Activated CD8-positive, alpha-beta memory T cell treated with anti-CD3 and anti-CD28 coated beads for 48 hours (primary cell): ENCODE measurements at places on chromosomes 4 and X.

DNA sequence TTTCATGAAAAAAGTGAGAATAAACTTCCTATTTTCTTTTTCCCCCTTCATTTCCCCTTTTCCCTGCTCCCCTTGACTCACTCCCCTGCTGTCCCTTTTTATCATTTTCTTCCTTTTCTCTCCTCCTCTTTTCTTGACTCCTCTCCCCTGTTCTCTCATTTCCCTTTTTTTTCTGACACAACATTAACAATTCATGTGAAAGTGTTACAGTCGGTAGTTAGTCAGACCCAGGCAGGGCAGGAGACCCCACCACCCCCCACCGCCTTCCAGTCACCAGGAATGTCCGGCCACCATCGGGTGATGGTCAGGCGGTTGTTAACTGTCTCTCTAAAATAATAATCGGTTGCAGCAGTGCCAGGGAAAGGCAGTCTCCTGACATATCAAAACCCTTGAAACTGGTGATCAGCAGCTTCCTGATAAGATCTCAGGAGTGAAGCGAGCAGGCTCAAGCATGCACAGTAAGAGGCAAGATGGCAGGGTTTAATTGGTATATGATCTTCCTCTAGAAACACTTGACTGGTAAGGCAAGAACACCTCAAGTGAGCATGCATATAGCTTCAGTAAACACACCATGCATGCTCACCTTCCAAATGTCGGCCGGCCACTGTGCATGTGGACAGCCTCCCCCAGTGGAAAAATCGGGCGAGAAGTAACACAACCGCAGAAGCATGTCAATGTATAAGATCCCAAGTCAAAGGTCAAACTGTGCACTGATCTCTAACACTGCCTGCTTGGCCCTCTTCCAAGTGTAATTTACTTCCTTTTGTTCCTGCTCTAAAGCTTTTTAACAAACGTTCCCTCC lies 191.4 kb downstream of the NDST4 start:
- DNase-seq, result no peak

- no peak for DNase-seq
Observed at GRCh38 chr4:114494246-114494803, 104.3 kb upstream of the UGT8 start.

- DNase-seq, result no peak
Observed at GRCh38 chr4:182975806-182976205, 58.6 kb upstream of the DCTD start.

- DNase-seq, result no peak
Observed at GRCh38 chr4:55546506-55546755, 278 bp downstream of the CLOCK start.

DNA sequence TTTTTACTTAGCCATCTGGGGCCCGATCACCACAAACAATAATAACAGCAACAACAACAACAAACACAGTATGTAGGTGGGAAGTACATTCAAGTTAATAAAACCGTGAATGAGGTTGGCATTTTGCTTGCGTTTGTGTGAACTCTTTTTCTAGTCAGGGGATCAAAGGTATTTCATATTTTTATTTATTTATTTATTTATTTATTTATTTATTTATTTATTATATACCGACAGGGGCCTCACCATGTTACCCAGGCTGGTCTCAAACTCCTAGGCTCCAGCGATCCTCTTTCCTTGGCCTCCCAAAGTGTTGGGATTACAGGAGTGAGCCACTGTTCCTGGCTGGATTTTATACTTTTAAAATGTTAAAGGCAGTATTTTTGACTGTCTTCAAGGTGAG lies 325.4 kb downstream of the RAPGEF2 start:
- no peak for DNase-seq

DNA sequence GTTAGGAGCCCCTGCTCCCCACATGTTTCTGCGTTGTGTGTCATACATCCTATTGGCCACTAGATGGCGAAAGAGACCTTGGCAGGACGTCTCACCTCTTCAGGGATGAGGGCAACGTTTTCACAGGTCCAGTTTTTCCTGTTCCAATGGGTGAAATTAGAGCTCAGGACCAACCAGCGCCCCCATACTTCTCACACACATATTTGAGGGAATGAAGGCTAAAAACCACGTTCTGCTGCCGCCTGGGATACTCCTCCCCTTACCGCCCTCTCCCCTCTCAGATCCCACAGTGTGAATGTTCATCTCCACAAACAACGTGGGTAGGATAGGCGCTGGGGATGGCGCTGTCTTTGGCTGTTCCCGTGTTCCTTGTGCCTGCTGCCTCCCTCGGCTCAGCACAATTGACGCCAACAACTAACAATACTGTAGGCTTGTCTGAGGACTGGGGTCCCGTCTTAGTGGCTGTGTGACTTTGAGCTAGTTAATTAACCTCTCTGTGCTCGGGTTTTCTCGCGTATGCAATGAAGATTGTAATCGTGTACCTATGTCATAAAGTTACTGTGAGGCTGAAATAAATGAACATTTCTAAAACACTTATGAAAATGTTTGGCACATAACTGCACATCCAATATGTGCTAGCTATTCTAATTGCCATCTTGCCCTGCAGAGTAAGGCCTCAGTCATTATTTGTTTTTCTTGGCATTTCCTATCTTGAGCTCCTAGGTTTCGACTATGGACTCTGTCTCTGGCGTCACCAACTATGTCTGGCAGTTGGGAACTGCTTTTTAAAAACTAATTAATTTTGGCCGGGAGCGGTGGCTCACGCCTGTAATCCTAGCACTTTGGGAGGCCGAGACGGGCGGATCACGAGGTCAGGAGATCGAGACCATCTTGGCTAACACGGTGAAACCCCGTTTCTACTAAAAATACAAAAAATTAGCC lies 181.3 kb upstream of the STK26 start:
- no peak for DNase-seq
